ENCODE measurements at places on chromosomes 7 and 10. TPM values are rescaled to one million over a fixed set of nuclear protein-coding genes. Genes with fewer than 3 reads are reported as not detected.

TBXAS1 gene
- total RNA-seq, result 13.5 TPM

ARHGEF5 gene
- total RNA-seq, result 37.2 TPM

KLHDC10 gene
- total RNA-seq, result 20.6 TPM

FRMD4A gene
- 22.3 TPM for total RNA-seq

SSC4D gene
- total RNA-seq, result 42.6 TPM

CRCP gene
- 27.8 TPM for total RNA-seq

PLXDC2 gene
- total RNA-seq, result 25.4 TPM

BAZ1B gene
- 69.7 TPM for total RNA-seq

PRR15 gene
- 5.0 TPM for total RNA-seq

SLC26A3 gene
- total RNA-seq, result not detected

FUOM gene
- total RNA-seq, result 83.9 TPM

INMT gene
- 1.4 TPM for total RNA-seq

DNA sequence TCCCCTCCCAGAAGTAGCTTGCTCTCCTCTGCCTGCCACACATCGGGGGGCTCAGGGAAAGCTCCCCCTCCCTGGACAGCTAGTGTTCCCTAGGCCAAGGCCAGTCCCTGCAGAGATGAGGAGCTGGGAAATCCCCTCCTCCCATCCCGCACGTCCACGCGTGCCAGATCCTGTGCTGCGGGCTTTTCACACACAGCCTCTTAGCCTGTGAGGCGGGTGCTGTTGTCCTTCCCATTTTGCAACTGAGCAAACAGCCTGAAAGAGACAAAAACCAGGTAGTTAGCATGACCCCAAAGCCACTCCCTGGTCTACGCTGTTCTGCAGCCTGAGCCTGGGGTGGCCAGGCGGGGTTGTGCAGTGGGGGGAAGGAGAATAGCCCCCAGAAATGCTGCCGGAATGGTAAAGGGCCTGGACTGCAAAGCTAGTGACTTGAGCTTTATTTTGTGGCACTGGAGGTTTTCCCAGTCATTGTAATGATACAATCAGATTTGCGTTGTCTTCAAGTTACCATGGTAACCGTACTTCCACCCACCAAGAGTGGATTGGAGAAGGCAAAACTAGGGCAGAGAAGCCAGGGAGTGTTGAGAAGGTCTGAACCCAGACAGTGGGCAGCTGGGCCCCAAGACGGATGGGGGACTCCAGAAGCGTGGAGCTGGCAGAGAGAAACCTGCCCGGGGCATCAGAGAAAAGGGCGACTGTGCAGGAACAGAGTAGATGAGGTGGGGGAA is 98.6 kb upstream of the KCTD7 start:
- no peak for DNase-seq

DNA sequence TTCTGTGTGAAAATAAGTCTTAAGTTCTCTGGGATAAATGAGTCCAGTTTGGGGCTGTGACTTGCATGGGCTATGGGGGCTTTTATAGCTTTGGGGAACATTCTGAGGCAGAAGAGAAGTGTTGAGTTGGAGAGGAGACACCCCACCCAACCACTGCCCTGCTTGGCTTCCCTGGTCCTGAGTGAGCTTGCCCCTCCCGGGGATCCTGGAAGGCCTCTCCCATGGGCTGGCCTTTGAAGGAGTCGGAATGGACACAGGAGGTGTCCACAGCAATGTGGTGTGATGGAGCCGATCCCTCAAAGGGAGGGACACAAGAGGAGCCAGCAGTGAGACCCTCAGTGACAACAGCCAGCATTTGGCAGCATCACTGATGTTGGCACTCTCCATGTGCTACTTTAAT is 89.8 kb downstream of the GLRX3 start:
- no peak for DNase-seq

- no peak for DNase-seq
These were observed 35.6 kb downstream of the DOCK1 start for GRCh38 chr10:126940670-126941310.

GRCh38 chr7:111223802-111224253 is 132.9 kb downstream of the LRRN3 start:
- DNase-seq, result no peak

DNA sequence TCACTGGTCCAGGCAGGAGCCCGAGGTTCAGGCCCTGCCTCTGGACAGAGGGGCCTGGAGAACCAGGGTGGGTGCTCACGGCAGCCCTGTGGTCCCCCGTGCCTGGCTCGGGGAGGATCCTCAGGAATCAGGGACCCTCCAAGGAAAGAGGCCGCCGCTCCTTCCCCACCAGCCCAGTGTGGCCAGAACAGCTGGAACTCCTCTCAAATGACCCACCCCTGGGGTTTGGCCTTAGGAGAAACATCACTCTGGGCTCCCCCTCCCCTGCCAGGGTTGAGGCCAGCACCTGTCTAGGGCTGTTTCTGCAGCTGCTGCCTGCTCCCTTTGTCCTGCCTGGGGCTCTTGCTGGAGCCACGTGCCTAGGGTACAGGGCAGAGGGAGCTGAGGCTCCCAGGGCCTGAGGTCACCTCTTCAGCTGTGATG is 161.0 kb downstream of the RNF216 start:
- DNase-seq, result no peak

DNA sequence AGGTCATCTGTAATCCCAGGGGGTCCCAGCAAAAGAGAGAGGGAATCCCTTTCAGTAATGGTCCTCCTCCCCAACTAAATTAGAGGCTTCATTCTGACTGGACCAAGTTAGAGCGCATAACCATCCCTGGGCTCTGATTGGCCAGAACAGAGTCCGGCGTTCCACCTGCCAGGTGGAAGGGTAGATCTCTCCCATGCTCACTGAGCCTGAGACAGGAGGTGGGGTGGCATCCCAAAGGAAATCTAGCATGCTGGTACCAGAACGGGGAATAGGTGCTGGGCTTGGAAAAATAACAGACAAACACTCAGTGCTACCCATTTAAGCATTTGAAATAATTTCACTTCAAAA is 21.0 kb upstream of the TSPAN33 start:
- no peak for DNase-seq

GRCh38 chr10:70145666-70146488 is 623 bp downstream of the TYSND1 start:
- peak; percentile 87 for DNase-seq

GRCh38 chr10:22218448-22218847 is 633 bp upstream of the EBLN1 start:
- peak; percentile 70 for DNase-seq

- DNase-seq, result no peak
These were observed 65.2 kb downstream of the ELFN1 start for GRCh38 chr7:1735262-1735661.

DNA sequence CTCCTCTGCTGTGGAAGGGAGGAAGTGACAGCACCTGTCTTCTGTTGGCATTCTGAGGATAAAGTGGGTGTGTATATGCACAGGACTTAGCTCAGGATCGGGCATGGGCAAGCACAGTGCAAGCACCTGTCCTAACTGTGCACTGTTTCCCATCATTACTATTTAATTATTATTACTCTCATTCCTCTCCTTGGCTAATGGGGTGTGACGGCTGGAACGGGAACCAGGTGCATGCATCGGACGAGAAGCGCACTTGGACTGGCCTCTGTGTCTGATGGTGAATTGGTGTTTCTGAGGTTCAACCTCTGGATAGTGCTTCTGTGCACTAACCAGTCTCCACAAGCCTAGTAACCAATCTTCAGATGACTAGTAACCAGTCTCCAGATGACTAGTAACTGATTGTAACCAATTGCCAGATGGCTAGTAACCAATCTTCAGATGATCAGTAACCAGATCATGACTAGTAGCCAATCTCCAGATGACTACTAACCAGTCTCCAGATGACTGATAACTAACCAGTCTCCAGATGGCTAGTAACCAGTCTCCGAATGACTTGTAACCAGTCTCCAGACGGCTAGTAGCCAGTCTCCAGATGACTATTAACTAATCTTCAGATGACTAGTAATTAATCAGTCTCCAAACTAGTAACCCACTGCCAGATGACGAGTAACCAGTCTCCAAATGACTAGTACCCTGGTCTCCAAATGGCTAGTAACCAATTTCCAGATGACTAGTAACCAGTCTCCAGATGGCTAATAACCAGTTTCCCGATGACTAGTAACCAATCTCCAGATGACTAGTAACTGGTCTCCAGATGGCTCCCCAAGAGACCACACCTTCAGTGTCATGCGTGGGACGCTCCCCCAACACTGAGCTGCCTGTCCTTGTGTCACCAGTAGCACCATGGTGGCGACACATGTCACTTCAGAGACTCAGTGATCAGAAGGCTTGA is 85.8 kb downstream of the PAXIP1 start:
- DNase-seq, result no peak

GRCh38 chr7:142323706-142324105 is 65.8 kb upstream of the PRSS58 start:
- peak; percentile 96 for DNase-seq

GRCh38 chr10:131094527-131095312 is 216.8 kb downstream of the TCERG1L start:
- DNase-seq, result no peak

GRCh38 chr7:136009488-136010079 is 32.4 kb upstream of the MTPN start:
- no peak for DNase-seq

DNA sequence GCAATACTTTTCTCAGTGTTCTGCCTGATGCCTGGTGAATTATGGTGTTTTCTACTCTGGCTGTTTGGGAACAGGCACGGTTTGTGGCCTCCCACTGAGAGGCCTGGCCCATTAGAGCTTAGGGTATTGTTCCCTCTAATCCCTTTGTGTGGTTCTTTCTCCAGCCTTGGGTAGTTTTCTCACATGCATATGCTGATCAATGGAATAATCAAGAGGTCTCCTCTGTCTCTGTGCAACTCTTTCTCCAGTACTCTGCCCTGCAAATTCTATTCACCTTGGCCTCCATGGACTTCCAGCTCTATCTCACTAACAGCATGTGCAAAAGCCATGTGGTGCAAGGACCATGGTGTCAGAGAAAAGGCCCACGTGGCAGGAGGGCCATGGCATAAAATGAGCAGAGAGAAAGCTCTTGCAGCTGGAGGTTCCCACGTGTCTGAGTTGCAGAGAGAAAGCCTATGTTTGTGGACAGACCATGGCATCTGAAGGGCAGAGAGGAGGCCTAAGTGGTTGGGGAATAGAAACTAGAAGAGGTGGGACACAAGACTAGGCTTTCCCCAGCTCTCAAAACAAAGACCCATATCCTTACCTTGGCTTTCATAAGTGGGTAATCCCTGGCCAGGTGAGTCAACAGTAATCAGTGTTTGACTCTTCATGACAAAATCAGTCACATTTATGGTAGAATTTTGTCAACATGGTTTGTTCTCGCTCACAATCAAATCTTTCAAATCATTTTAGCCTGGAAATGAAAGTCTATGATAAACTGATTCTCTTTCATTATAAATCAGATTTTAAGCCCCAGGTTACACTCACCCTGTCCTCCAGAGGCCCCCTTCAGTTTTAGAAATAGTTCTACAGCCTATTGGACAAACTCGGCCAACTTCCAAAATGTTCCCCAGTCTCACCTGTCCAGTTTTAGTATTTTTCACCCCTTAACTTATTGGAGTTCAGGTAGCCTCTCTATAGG is 17.3 kb downstream of the OPALIN start:
- peak; percentile 84 for DNase-seq

- DNase-seq, result no peak
These were observed 204.1 kb downstream of the ZNF365 start for GRCh38 chr10:62578301-62578700.

DNA sequence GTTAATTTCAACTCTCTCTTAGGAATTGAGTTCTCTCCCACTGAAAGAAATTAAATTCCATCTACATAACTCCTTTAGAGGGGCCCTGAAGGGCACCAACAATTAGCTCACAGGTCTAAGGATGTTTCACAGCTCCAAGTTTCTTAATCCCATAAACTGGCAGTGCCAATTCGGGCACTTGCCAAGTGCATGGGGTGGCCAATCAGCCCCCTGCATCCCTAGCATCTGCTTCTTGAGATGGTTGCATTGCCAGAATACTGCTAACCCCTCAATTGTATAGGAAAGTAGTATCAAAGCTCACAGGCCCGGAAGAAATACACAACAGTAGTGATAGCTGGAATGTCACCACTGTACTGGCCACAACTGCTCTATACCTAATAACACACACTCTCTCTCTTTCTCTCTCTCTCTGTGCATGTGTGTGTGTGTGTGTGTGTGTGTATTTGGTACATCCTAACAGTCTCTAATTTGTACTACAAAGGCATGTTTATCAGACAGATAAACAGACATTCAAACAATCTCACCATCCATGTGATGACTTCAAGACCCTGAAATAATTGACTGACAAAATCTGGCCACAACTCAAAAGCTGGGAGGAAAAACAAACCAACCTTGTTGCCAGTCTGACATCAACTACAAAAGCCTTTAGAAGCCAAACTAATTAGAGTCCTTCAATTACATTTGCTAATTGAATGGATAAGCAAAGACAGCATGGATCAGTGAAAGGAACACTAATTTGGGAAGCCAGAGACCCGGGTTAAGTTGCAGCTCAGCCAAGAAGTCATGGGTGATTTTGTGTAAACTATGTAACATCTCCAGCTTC is 27.8 kb downstream of the HIBADH start:
- no peak for DNase-seq

DNA sequence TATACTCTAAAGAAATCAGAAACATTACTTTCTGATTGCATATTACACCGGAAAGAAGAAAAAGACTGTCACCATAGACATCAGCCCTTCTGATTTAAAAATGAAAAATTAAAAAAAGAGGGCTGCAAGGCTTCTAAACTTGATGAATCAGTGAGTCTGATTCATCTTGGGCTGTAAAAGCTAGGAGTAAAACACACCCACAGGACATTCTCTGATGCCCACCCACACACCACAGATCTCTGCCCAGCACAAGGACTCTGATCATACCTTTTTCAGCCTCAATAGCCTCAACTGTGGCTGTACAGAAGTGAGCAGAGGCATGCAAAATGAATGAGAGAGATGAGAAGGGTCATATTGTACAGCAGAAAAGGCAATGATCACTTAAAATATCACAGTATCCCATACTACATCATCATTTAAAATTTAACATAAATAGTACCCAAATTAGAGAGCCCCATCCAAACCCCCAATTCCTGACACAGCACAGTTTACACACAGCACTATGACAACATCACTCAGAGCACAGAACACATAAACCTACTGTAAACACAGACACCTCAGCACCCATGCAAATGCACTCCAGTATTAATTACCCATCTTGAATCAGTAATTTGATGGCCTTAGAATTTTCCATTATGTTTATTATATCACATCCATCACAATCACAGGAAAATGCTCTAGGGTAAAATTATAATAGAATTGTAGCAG is 6.4 kb upstream of the MSS51 start:
- no peak for DNase-seq

- DNase-seq, result peak; percentile 88
These were observed 35.0 kb upstream of the EIF4H start for GRCh38 chr7:74138945-74139843.

- DNase-seq, result no peak
These were observed 67.8 kb downstream of the PTEN start for GRCh38 chr10:87930934-87931835.

Measured in endodermal cell (in vitro differentiated cells).